Chondrocyte (in vitro differentiated cells): ENCODE measurements at places on chromosomes 2 and 18.

DNA sequence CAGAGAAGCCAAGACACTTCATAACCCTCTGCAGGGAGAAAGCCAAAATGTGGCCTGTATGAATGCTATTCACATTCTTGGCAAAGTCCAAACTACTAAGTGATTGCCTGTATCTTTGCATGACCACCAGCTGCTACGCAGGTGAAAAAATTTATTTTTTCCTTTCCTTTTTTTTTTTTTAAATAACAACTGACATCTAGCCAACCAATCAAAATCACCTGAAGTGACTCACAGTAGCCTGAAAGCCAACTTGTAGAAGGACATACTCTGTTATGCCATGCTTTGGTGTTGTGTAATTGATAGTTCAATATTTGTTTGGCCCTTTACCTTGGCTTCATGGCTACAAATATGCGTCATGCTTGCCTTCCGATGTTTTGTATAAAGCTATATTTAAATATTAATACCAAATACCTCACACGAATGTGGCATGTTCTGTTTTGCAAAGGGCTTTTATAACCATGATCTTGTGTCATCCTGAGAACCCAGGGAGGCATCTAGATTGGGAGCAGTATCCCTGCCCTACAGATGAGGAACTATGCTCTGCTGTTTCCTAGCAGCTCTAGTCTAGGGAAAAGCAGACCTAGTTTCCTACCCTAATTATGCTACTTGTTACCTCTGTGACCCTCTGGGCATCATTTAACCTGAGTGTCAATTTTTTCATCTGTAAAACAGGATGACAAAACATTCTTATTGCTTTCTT is 102.1 kb downstream of the MYOM1 start:
- no peak for DNase-seq

DNA sequence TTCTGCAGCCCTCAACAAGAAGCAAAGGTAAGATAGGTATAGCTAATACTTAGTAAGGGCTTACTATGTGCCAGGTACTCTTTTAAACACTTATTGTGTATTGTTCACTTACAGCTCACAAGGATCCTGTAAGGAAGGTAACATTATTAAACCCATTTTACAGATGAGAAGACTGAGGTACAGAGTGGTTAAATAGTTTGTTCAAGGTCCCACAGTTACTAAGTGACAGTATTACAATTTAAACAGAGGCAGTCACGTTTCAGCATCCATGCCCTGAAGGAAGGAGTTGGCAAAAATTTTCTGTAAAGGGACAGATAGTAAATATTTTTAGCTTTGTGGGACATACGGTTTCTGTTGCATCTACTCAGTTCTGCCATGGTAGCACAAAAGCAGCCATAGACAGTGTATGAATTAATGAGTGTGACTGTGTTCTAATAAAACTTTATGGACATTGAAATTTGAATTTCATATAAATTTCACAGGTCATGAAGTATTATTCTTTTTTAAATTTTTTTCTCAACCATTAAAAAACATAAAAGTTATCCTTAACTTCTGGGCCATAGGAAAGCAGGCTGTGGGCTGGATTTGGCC is 75.7 kb downstream of the LTBP1 start:
- no peak for DNase-seq

GRCh38 chr2:225270861-225271260 is 128.6 kb upstream of the NYAP2 start:
- DNase-seq = no peak

GRCh38 chr2:63537306-63537705 is 51.0 kb downstream of the WDPCP start:
- DNase-seq = no peak

DNA sequence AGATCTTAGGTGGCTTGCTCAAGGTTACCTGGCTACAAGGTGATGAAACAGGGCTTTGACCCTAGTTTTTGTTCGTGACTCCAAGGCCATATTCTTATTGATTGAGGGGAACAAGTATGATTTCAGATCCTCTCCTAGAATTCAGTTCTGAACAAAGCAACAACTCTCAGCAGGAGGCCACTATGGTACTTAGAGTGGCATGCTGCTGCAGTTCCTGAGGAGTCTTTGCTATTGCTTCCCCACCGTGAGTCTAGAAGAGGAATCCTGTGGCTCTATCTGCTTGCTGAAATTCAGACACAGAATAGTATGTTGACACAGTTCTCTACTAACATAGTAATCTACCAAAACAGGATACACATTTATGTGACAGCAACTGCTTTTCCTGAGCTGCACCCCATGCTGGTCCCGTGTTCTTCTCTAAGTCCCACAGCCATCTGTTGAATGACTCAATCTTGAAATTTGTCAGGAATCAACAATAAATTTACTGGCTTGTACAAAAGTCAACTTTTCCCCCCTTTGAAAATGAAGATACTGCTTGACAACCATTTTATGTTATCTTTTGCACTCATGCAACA is 4.1 kb downstream of the TGFBRAP1 start:
- DNase-seq = no peak

DNA sequence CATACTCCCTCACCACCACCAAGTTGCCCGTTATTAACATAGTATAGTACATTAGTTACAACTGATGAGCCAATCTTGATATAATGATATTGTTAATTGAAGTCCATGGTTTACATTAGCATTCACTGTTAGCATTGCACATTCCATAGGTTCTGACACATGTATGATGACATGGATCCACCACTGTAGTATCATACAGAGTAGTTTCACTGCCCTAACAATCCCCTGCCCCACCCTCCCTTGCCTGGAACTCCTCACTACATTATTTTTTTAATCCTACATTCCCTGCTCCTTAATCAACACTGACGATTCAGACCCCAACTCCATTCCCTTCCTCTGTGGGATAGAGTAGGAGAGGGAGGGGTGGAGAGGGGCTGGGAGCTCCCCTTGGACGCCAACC is 20.2 kb upstream of the ST3GAL5 start:
- DNase-seq = no peak

GRCh38 chr18:54503131-54503894 is 87.7 kb upstream of the DYNAP start:
- DNase-seq = no peak

GRCh38 chr2:12596771-12597170 is 120.0 kb upstream of the TRIB2 start:
- DNase-seq = no peak

GRCh38 chr2:47232738-47233415 is 77.8 kb upstream of the STPG4 start:
- no peak for DNase-seq

GRCh38 chr18:74436158-74436769 is 20.8 kb downstream of the DIPK1C start:
- DNase-seq = no peak

GRCh38 chr2:52536929-52537460 is 1230.6 kb upstream of the CHAC2 start:
- no peak for DNase-seq

DNA sequence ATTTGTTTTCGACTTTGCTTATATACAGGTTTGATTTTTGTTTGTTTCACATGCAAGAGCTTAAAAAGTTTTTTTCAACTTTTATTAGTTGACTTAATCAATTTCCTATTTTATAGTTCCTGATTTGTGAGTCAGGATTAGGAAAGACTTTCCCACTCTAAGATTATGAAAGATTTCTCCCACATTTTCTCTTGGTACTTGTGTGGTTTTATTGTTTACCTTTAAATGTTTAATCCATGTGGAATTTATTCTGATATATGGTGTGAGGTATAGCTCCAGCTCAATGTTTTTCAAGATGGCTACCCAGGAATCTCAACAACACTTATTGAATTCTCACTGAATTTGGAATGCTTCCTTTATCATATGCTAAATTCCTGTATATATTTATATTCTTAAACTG is 117.8 kb upstream of the LGALSL start:
- no peak for DNase-seq

- DNase-seq = no peak
Observed at GRCh38 chr2:101805152-101806088, 107.9 kb downstream of the MAP4K4 start.
